Stimulated activated CD8-positive, alpha-beta memory T cell treated with anti-CD3 and anti-CD28 coated beads, Interleukin-7, amount 100 ng/mL, for 1 hour (primary cell): ENCODE measurements at places on chromosomes 3 and 15.

DNA sequence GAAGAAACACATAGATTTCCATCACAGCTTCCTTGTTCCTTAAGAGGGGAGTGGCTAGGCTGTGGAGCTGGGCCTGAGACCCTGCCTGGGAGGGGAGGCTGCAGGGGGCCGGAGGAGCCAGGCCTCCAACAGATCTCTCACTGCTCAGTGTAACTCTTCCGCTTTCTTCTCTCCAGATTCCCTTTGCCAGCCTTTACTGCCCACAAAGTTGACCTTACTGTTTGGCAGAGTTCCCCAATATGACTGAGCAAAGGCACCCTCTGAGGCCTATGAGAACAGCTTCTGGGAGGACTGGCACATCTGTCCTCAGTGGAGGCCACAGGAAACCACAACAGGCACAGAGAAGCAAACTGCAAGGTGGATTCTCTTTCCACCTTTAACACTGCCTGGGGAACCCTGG is 38.1 kb downstream of the SLCO2A1 start:
- DNase-seq = no peak

- DNase-seq = no peak
Observed at GRCh38 chr3:176796371-176796770, 400.9 kb downstream of the TBL1XR1 start.

DNA sequence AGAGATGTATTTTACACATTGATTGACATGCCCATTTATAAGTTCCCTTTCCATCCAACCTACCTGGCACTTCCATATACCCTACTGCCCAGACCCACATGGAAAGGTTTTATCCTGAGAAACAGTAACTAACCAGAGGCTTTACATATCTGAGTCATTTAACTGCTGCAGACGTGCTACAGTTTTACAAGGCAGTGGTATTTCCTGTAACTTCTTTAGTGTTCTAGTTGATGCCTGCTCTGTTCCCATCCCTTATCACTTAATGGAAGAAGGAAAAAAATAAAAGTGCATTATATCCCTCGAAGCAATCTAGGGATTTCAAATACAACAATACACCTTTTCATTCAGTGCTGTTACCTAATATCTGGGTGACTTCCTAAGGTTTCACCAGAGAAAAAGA is 107.1 kb downstream of the TMCO5A start:
- DNase-seq = no peak

GRCh38 chr3:4823986-4824925 is 155.0 kb upstream of the BHLHE40 start:
- DNase-seq = no peak

DNA sequence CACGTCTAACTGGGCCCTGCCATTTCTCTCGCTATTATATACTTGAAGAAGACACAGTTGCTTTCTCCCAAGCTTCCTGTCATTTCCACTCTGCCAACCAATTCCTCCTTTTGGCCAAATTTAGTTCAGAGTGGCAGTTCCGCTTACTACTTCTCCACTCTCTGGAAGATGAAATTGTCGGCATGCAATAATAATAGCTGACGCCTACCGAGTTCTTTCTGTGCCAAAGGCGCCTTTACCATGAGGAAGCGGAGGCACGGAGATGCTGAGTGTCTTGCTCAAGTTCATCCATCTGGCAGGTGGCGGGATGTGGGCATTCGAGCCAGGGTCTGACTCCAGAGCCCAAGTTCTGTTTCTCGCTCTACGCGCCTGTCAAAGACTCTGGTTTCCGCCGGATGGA is 14.6 kb upstream of the NRROS start:
- no peak for DNase-seq

GRCh38 chr3:55488398-55489055 is 1.4 kb upstream of the WNT5A start:
- DNase-seq = no peak

GRCh38 chr3:50587373-50587772 is 18.1 kb downstream of the HEMK1 start:
- DNase-seq = no peak

- DNase-seq = no peak
Observed at GRCh38 chr15:72265031-72265430, 7.3 kb downstream of the PARP6 start.

GRCh38 chr3:106750092-106750491 is 627.1 kb upstream of the CCDC54 start:
- no peak for DNase-seq

- no peak for DNase-seq
Observed at GRCh38 chr3:4988983-4989834, 10.0 kb downstream of the BHLHE40 start.

DNA sequence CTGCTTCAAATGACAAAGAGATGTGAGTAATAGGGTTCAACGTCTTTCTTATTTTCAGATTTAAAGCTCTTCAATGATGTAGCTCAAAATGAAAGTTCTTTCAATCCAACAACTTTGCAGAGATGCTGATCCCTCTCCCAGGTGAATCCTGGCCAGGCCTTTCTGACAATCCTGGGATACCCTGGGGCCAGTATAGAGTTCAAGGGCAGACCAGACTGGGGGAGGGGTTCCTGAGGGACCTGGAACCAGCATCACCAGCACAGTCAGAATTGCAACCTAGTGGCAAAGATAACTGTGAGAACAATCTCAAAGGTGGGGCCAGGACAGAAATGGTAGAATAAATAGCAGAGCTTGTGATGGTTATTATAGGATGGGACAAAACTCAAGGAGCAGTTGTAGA is 19.7 kb upstream of the NCK1 start:
- no peak for DNase-seq

- no peak for DNase-seq
Observed at GRCh38 chr15:88918738-88919137, 5.6 kb upstream of the MFGE8 start.

- no peak for DNase-seq
Observed at GRCh38 chr3:23711916-23712494, 93.8 kb upstream of the UBE2E1 start.

DNA sequence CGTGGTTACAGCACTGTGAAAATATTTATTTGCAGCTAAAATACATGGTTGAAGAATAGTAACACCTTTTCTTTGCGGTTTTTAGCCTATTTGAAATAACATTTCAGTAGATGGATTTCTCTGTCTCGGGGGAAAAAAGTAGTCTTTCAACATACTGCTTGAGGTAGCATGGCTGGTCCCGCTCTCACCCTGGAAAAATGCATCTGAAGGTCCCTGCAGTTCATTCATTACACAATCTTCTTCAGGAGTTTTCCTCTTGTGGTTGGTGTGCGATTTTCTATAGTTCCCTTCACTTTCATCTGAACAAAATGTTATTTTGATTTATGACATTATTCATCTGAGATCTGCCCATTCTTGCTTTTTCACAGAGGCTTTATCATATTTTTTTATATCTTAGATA is 75.9 kb downstream of the STRIT1 start:
- no peak for DNase-seq

DNA sequence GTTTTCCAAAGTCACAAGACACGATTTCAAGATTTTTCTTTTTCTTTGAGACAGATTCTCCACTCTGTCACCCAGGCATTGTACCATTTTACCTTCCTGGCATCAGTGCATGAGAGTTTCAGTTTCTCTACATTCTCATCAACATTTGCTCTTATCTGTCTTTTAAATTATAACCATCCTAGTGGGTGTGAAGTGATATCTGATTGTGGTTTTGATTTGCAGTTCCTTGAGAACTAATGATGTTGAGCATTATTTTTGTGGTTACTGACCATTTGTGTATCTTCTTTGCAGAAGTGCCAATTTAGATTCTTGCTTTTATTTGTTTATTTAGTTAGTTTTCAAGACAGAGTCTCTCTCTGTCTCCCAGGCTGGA is 41.2 kb downstream of the ADIPOQ start:
- DNase-seq = no peak

GRCh38 chr3:53677413-53677812 is 168.8 kb downstream of the CHDH start:
- no peak for DNase-seq

DNA sequence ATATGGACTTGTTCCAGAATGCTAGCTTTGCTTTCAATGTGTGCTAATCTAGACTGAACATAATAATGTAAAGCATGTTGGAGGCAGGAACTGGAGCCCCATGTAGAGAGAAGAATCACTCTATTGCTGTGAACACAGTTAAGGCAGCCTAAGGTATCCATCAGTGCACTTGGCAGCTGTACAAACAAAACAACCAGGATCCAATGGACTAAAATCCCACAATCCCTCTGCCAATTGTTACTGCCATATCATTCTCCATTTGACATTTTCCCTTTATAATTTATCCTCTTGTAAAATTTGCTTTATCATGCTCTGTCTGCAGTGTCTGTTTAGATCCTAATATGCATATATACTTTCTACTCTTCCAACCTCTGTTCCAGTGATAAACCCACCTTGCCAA is 756.8 kb upstream of the LMCD1 start:
- DNase-seq = no peak

DNA sequence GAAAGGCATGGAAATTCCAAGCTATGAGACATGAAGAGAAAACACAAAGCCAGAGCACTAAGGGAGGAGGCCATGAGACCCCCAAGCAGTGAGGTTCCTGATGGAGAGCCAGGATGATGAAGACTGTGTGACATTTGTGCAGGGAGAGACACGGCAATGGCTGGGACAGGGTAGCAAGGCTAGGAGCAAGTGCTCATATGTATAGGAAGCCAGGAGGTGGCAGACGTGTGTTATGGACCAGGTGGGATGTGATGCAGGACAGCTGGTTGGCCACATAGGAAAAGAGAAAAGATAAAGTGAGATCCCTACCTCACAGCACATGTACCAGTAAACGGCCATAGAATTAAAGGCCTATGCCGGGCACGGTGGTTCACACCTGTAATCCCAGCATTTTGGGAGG is 112.7 kb downstream of the APBA2 start:
- no peak for DNase-seq

GRCh38 chr15:65631503-65631902 is 9.8 kb downstream of the SLC24A1 start:
- no peak for DNase-seq

DNA sequence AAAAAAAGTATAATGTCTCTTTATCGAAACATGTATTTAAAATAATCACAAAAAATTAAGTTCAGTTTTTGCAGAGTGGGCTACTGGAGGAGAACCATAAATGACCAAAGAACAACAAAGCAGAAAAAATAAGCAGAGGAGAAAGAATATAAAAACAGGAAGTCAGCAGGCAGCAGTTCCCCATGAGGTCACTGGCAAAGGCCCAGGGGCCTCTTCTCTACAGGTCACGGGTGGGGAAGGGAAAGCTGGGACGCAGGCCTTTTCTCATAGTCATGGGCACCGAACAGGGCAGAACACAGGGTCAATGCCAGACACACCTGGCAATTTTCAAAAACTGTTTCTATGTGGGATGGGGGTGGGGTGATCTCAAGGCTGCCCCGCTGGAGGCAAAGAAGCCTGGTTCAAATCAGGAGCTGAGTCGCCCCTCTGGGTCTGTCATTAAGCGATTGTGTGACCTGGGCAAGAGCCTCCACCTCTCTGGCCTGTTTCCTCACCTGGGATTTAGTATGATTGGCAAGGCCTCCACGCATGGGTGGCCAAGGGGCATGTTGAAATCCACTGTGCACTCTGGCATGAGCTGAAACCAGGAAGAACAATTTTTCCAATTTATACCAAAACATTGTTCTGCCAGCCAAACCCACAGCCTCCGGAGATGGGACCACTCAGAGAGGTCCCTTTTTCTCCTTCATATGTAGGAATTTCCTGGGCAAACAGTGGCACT is 43.8 kb upstream of the UACA start:
- no peak for DNase-seq

DNA sequence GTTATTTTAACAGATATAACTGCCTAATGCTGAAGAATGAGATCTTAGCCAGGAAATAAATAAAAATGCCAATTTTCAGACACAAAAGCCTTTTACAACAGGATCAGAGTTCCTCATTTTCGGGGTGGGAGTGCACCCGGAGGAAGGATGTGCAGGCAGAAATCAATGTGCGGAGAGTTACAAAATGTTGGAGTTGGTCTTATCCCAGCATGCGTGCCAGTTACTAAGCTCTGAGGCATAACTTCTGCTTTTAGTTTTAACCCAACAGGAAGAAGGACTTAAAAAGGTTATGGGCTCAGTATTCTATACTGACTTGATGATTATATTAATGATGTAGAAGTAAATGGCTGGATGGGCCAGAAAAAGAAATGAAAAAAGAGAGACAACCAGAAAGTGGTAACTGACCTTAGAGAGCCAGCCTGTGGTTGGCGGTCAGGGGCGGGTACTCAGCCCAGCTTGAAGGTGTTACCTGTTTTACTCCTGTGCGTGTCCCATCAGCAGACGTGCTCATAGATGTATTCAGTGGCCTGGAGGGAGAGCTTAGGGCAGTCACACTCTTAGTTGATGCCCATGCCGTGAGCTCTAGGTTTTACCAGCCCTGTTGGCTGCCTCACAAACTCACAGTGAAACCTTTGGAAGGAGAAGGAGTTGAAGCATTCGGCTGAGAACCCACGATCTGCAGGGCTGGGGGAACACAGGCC is 164.7 kb downstream of the SV2B start:
- no peak for DNase-seq

DNA sequence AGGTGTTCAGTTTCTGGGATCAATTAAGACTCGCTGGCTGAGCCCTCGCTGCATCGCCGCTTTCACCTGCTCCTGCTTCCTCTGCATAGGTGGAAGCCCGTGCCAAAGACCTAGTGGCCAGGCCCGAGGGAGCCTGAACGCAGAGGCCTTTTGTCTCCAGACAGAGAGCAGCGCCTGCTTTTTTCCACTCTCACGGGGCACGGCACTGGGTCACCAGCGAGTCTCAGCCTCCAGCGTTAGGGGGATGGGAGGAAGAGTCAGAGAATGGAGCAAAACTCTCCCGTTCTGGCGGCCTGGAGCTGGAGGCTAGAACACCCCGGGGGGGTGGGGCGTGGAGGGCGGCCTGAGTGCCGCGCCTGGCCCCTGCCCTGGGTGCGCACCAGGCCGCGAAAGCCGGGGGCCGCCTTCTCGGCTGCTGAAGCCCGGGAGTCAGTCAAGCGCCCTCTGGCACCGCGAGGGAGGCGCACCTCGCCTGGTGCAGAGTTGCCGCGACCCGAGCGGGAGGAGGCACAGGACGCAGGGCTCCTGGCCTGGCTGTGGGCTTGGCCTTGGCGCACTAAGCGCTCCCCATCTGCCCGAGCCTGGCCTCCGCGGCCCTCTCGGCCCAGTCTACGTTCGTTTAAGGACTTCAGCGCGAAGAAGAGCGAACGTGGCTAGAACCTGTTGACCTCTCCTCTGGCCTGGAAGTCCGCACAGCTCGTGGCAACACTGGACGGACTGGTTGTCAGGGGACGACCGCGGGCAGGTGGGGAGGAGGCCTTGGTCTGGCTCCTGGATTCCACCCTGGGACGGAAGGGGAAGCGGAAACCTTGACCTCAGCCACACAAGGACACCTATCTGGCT is 21.5 kb downstream of the NR2F2 start:
- DNase-seq = no peak

- no peak for DNase-seq
Observed at GRCh38 chr3:47583320-47584075, 4.8 kb upstream of the CSPG5 start.

- DNase-seq = no peak
Observed at GRCh38 chr15:101600035-101600434, 52.1 kb downstream of the TM2D3 start.
